Activated T-helper 1 cell treated with anti-CD3 and anti-CD28 coated beads, Interleukin-12 subunit alpha, Interleukin-12 subunit beta, Interleukin-2, Interleukin-4 antibody, amounts not matched to agents 30 ng/mL and 10 ng/mL and 1 ng/mL, durations not matched to agents 14 hours and 24 hours and 36 hours (primary cell): ENCODE measurements at places on chromosomes 4 and X. TPM values are rescaled to one million over a fixed set of nuclear protein-coding genes. Genes with fewer than 3 reads are reported as not detected.

The NDST4 gene
- not detected in 2 replicates for total RNA-seq

The CXorf49 gene
- not detected in 2 replicates for total RNA-seq

The ERAS gene
- not detected in 2 replicates for total RNA-seq

The PRSS12 gene
- total RNA-seq = not detected in 2 replicates

The ZNF280C gene
- 7.4 and 7.6 TPM in 2 replicates for total RNA-seq

The PPP1R2C gene
- total RNA-seq = not detected in 2 replicates

The CFAP99 gene
- not detected in 2 replicates for total RNA-seq

The GPR82 gene
- total RNA-seq = 0.08 and 0.49 TPM in 2 replicates

The CHRNA9 gene
- not detected in 2 replicates for total RNA-seq

The ART3 gene
- 0.47 and 0.49 TPM in 2 replicates for total RNA-seq

The ETDA gene
- total RNA-seq = not detected in 2 replicates

The ARR3 gene
- total RNA-seq = not detected in 2 replicates

The FAM9B gene
- total RNA-seq = not detected in 2 replicates

The CENPE gene
- total RNA-seq = 18.7 and 22.6 TPM in 2 replicates

The FDCSP gene
- total RNA-seq = not detected in 2 replicates

The CCDC110 gene
- not detected in 2 replicates for total RNA-seq

The MSX1 gene
- total RNA-seq = not detected in 2 replicates

The RBM46 gene
- total RNA-seq = not detected in 2 replicates

The CLDN22 gene
- not detected in 2 replicates for total RNA-seq

The OTUD6A gene
- not detected in 2 replicates for total RNA-seq

The USP17L20 gene
- not detected in 2 replicates for total RNA-seq

The NUDT10 gene
- total RNA-seq = 0.20 and 0.57 TPM in 2 replicates

The MTM1 gene
- total RNA-seq = 24.1 and 24.3 TPM in 2 replicates

The SSX2 gene
- not detected in 2 replicates for total RNA-seq

The ZNF732 gene
- not detected in 2 replicates for total RNA-seq

The HCCS gene
- 30.6 and 31.2 TPM in 2 replicates for total RNA-seq

The RBM10 gene
- 62.0 and 64.1 TPM in 2 replicates for total RNA-seq

The SOX3 gene
- total RNA-seq = not detected in 2 replicates

The IL3RA gene
- 4.2 and 5.3 TPM in 2 replicates for total RNA-seq

The TLR3 gene
- total RNA-seq = not detected in 2 replicates

The TMEM47 gene
- not detected in 2 replicates for total RNA-seq

The BEX2 gene
- total RNA-seq = 3.5 and 3.7 TPM in 2 replicates

The PABPC1L2A gene
- not detected in 2 replicates for total RNA-seq

The SMIM10L2A gene
- total RNA-seq = 1.3 TPM in 2 replicates
